ENCODE measurements at places on chromosomes 12 and 14.

DNA sequence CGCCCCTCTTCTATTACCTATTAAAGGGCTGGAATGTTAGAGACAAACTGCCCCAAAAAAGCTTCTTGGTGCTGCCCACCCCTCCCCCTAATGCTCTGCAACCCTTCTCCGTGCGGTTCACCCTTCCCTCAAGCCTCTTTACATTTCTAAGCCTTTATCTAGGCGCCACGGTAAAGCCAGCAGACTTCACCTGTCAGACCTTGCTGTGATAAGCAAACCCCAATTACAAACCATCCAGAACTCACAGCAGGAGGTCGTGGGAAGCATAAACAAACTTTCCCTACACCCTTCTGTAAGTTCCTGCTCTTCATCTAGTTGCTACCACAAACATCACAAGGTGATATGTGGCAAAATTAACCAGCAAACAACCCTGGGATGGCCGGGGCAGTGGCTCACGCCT is 56.8 kb downstream of the MOK start:
- DNase-seq = no peak

- DNase-seq = no peak
Measured at GRCh38 chr12:128792398-128792797, 31.4 kb downstream of the SLC15A4 start.

DNA sequence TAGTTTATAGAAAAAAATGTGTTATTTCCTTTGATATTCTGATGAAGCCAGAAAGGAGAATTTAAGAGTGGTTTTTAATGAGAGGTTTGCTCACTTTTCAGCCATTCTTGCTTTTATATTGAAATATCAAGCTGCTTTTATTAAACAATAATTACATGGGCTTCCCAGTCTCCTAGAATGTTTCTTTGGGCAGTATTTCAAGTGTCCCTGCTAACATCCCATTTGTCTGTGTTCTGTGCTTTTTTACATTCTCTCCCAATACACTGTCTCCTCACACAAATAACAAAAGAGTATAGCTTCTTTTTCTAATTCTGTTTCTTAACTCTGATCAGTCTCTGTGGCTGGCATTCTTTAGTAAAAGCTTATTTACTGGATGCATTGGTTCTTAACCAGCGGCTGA is 145.4 kb downstream of the TPH2 start:
- DNase-seq = no peak

GRCh38 chr12:31008241-31008761 is 65.4 kb upstream of the DDX11 start:
- DNase-seq = no peak

GRCh38 chr12:10249690-10250455 is 37.2 kb downstream of the GABARAPL1 start:
- no peak for DNase-seq

- no peak for DNase-seq
Measured at GRCh38 chr12:105018776-105019175, 32.7 kb downstream of the NOPCHAP1 start.

GRCh38 chr12:100824476-100824875 is 29.9 kb downstream of the ANO4 start:
- no peak for DNase-seq

DNA sequence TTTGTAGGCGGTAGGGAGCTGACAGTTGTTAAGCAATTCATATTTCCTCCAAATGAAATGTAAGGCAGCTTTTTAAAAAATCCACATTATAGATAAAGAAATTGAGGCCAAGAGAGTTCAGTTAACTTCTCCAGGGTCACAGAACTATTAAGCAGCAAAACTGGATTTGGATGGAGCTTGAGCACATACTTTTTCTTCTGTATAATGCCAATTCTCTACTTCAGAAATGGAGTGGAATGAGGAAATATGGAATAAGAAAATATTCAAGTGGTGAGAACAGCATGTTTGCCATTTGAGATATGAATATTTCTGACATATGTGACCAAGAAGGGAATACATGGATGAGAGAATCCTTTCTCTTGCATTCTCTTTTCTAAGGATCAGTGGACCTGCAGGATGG is 233.1 kb downstream of the FOXG1 start:
- DNase-seq = no peak

GRCh38 chr12:124796303-124796960 is 67.2 kb downstream of the SCARB1 start:
- DNase-seq = no peak

GRCh38 chr12:125744201-125744600 is 679.0 kb downstream of the AACS start:
- DNase-seq = no peak

- no peak for DNase-seq
Measured at GRCh38 chr12:40343124-40343523, 118.3 kb downstream of the LRRK2 start.

GRCh38 chr12:70400124-70400523 is 34.0 kb downstream of the KCNMB4 start:
- no peak for DNase-seq

DNA sequence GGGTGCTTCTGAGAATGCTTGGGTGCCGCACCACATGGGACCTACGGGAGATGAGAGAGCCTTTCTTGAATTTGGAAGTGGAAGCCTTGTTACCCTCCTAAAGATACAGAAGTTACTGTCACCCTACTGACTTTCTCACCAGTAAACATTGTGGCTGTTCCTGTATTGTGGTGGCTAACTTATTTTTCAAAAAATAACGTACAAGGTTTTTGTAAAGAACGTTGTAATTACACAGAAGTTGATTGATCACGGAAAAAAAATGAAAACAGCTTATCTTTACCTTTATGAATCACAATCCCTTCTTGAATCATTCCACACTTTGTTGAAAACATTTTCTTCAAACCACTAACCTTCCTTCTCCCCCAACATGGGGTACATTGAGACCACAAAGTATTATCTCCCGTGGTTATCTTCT is 22.0 kb upstream of the PPFIBP1 start:
- DNase-seq = no peak

DNA sequence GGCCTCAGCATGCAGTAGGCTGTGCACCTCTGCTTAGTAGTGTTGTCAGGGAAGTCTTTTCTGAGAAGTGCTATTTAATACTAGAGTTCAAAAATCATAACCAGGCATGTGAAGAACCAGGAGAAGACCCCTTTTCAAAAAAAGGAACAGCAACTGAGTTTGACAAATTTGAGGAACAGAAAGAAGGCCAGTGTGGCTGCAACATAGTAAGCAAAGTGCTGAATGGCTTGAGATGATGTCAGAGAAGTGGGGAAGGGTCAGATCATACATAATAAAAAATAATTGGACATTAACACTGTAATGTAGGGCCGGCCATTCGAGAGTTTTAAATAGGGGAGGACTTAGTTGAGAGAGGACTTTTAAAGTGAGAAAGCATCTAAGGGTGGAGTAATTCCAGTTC is 11.1 kb upstream of the CNTN1 start:
- no peak for DNase-seq

GRCh38 chr12:2960996-2961616 is 1.9 kb downstream of the TEAD4 start:
- DNase-seq = no peak

GRCh38 chr14:95467657-95468056 is 48.8 kb downstream of the SYNE3 start:
- no peak for DNase-seq

DNA sequence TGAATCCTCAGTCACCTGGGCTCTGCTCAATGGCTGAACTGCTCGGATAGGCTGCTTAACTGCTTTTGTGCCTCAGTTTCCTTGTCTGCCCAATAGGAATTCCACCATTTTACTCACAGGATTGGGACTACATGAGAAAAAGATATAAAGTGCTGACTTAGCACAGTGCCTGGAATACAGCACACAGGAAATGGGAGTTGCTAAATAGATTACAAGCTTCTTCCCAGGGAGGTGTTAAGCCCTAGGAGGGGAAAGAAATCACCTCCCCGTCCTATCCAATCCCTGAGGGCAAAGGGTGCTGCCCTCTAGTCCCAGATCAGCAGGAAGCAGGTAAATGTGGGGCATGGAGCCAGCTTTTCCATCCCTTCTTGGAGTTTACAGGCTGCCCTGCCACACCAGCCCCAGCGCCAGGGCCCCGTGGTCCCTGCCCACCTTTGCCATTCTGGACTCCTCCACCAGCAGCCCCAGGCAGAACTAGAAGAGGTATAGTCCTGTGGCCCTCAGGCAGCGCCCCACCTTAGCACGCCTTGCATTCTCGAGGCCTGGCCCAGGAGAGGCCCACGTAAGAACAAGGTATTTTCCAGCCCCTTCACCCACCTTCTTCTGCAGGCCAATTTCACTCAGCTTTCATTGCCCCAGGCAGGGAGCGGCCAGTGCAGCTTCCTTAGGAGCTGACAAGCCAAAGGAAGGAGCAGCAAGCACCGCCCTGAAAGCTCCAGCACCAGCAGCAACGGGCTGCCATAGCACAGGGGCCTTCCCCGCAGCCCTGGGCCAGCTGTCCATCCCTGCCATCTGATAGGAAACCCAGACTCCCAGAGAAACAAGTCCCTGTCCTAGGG is 28.8 kb upstream of the RPLP0 start:
- no peak for DNase-seq

DNA sequence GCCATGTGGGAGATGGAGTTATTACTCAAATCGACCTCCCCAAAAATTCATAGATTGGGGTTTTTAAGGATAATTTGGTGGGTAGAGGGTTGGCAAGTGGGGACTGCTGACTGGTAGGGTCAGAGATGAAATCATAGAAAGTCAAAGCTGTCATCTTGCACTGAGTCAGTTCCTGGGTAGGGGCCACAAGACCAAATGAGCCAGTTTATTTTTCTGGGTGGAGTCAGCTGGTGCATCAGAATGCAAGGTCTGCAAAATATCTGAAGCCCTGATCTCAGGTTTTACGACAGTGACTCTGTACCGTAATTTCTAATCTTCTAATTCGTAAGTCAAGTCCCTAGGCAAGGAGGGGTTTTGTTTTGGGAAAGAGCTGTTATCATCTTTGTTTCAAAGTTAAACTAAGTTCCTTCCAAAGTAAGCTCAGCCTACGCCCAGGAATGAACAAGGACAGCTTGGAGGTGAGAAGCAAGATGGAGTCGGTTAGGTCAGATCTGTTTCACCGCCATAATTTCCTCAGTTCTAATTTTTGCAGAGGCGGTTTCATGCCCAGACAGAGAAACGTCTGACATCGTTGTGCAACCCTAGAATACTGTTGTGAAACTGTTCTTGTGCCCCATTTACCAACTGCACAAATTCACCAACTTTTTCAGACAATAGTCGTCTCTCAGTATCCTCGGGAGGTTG is 104.5 kb upstream of the SFSWAP start:
- DNase-seq = no peak

DNA sequence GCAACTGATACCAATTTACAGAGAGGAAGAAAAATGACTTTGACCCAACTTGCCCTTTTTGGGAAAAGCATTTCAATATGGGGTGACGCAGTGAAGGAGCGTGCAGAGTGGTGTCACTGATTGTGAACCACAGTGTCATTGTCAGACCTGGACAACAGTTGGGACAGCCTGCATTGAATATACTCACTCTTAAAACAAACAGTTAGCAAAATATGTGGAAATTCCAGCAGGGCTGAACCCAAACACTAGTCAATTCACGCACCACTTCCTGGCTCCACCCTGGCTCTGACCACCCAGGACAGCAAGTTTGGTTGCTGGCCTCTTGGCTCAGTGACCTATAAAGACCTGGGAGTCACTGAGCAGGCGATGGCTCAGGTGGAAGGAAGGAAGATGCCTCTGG is 61.3 kb downstream of the NOS1 start:
- DNase-seq = no peak

Data from SHP77 treated with DMSO at 0.1 percent for 48 hours (cell line).